ENCODE measurements at places on chromosomes 2 and 18. TPM values are rescaled to one million over a fixed set of nuclear protein-coding genes. Genes with fewer than 3 reads are reported as not detected.

DNA sequence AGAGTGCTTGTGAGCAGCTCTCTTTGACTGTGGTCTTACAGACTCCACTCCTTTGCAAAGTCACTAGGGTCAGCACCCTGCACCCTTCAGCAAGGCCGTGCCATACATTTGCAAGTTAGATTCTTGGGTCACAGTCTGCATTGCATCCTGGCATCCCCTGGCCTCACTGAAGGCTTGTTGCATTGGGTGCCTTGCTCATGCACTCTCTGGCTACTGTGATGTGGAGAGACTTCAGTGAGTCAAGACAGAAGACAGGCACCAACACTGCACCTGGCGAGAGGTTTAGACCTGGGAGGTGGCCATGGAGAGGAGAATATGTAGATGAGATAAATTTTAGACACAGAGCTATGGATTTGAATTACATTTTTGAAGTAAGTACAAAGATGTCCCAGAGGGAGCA is 146.4 kb upstream of the COPS8 start:
- DNase-seq, result no peak

- no peak for DNase-seq
These were observed 204.0 kb downstream of the PARD3B start for GRCh38 chr2:204749319-204749718.

PSD4 gene
- total RNA-seq, result 86.2 TPM

DNA sequence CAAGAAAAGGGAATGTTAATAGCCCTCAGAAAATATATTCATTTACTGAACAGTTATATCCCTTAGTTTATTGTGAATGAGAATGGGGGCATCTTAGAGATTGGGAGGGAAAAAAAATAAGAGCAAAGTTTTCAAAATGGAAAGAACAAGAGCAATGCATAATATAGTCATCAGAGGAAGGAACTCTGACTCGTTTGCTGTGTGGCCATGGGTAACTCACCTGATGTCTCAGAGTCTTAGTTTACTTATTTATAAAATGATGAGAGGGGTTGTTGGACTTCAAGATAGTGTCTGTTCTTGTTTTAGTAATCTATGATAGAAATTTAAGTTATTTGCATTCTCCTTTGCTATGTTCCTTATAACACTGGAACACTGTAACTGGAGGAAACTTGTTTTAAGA is 70.7 kb downstream of the EML4 start:
- no peak for DNase-seq

DNA sequence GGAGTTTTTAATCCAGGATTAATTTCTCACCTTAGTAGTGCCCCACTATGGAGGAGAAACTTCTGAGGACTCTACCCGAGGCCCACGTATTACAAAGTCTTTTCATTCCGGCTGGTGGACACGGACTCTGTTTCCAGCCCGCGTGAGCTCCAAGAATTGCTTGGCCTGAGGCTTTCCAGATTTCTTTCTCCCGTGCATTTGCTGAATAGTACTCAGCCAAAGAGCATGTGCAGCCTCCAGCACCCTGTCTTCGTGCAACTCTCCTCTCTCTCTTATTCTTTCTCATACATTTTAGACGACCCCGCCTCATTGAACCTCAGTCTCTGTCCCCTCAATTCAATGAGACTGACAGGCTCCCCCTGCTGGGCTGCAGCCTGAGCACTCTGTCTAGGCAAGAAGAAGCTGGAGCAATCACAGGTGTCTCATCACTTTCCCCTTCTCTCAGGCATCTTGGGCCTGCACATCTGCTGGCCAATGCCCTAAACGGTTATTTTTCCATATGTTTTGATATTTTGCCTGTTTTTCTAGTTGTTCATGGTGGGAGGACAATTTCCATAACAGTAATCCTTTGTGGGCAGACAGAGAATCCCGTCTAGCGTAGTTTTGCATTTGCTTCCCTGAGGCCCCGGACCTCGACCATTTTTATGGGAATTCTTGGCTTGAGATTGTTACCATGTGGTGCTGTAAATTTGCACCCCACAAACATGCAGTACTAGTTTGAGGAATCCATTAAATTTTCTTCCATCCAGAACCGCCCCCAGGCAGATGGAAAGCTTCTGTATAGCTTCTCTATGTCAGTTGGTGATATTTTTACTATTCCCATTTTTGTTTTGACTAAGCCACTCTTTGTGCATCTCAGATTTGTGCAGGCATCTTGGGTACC is 50.1 kb upstream of the LPIN2 start:
- DNase-seq, result peak; percentile 76

DNA sequence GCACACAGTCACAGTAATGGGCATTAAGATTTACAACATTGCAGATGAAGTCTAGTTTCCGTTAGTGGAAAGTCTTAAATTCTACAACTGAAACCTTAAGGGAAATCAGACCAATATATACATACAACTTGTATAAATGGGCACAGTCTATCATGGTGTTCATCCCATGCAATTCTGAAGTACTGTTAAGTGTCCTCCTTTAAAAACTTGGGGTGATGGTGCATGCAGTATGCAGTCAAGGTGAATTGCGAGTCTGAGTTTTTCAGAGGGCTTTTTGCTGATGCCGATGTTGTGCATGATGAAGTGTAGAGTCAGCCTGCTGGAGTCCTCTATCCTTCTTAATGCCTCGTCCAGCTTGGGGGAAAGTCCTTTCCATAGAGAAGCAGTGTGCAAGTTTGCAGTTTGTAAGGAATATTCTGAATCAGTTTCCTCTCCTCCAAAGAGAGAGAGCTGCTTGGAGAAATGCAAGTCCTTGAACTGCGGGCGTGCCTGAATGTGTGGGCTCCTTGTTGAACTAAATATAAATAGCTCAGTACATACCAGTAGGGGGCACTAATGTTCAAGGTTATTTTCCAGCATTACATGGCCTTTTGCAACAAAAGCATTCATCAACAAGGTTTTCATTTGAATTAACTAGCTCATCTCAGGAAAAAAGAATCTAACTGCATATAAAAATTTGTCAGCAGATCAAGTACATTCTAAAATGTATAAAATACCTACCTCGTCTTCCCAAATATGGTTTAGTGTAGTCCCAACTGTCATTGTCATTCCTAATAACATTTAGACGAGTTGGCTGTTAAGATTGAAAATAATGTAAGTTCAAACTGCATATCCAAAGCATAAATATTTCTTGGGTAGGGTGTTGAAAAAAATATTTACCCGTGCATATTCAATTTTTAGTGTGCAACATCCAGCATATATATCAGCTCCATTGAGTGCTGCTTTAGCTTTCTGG is 21.3 kb downstream of the HNRNPLL start:
- peak; percentile 85 for DNase-seq
